ENCODE measurements at places on chromosomes 5 and 9. TPM values are rescaled to one million over a fixed set of nuclear protein-coding genes. Genes with fewer than 3 reads are reported as not detected.

Gene TUSC1
- polyA plus RNA-seq, result 9.5 TPM

Gene SLC46A2
- not detected for polyA plus RNA-seq

Gene ACOT12
- polyA plus RNA-seq, result not detected

Gene SMIM33
- polyA plus RNA-seq, result not detected

Gene GFI1B
- not detected for polyA plus RNA-seq

Gene FCN2
- not detected for polyA plus RNA-seq

Gene PTGDS
- not detected for polyA plus RNA-seq

GRCh38 chr5:142128675-142129208 is 20.2 kb downstream of the NDFIP1 start:
- no peak for DNase-seq

DNA sequence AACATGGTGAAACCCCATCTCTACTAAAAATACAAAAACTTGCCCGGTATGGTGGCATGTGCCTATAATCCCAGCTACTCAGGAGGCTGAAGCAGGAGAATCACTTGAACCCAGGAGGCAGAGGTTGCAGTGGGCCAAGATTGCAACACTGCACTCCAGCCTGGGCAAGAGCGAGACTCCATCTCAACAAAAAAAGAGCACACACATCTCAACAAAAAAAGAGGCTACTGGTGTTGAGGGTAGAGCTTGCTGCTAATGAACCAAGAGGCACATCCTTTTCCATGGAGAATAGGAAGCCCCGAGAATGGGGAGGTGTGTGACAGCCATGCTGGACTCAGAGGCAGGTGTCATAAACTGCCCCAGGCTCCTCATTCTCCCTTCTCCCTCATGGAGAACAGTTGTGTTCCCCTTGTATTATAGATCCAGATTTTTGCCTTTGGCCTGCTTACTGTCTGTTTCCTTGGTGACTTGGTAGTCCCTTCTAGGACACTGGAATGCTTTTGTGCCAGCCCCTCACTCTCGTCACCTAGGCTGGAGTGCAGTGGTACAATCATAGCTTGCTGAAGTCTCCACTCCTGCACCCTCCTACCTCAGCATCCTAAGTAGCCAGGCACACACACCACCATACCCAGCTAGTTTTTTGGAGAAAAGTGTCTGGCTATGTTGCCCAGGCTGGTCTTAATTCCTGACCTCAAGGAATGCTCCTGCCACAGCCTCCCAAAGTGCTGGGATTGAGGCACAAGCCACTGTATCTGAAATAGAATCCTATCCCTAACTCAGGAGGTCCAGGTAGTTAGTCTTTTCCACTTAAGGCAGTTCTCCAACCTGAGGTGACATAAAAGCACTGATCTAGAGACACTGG is 5.1 kb downstream of the RPL12 start:
- DNase-seq, result no peak

DNA sequence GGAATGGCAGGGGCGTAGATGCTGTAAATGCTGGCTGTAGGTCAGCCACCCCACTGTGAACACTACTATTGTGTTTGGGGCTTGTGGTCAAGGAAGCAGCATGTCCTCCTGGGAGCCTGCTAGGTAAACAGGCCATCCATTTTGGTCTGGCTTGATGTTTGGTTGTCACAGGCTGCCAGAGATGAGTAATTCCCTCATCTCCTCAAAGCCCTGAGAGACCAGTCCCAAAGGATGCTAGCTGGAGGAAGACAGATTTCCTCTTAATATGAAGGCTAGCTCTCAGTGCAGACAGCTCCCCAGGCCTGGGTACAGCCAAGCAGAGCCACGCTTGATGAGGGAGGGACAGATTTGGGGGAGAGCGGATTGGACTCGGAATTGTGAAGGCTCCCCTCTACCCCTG is 72.5 kb upstream of the MAP1B start:
- DNase-seq, result no peak

GRCh38 chr5:171721464-171721863 is 64.2 kb upstream of the SMIM23 start:
- peak; percentile 17 for DNase-seq

- DNase-seq, result no peak
Measured at GRCh38 chr9:8542537-8542936, 743.0 kb upstream of the DMAC1 start.

DNA sequence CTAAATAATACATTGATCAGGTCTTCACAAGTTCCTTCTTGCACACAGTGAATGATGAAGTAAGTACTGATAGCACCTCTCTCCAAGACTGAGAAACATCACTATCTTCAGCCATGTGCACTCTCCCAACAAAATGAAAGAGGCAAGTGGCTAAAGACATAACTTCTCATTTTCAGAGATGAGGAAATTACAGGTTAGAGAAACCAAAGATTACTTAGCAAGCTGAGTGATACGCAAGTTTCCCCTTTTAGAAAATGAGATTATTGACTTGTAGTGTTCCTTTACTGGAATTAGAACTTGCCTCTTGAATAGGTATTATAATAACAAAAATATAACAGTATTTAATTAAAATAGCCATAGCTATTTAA is 21.6 kb downstream of the CEMIP2 start:
- no peak for DNase-seq

- peak; percentile 46 for DNase-seq
Measured at GRCh38 chr9:74570879-74571512, 73.9 kb downstream of the RORB start.

- DNase-seq, result no peak
Measured at GRCh38 chr9:108099854-108100253, 610.3 kb upstream of the KLF4 start.

DNA sequence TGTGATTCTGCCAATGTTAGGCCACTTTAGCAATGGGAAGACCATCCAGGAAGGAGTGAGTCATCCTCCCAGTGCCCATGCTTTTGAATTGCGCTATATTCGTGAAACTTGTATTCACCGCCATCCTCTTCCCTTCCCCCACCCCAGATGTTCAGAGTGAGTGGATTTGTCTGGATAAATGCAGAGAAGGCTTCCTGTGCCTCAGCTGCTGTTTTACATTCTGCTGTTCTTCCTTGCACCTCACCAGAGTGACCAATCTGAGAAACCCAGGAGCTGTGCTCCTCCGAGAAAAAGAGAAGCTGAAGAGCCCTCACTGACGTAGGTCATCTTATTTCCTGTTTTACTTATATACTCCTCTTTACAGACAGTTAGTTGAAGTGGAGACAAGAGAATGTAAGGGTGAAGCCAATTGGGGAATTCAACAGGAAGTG is 24.6 kb upstream of the SVEP1 start:
- DNase-seq, result peak; percentile 9

DNA sequence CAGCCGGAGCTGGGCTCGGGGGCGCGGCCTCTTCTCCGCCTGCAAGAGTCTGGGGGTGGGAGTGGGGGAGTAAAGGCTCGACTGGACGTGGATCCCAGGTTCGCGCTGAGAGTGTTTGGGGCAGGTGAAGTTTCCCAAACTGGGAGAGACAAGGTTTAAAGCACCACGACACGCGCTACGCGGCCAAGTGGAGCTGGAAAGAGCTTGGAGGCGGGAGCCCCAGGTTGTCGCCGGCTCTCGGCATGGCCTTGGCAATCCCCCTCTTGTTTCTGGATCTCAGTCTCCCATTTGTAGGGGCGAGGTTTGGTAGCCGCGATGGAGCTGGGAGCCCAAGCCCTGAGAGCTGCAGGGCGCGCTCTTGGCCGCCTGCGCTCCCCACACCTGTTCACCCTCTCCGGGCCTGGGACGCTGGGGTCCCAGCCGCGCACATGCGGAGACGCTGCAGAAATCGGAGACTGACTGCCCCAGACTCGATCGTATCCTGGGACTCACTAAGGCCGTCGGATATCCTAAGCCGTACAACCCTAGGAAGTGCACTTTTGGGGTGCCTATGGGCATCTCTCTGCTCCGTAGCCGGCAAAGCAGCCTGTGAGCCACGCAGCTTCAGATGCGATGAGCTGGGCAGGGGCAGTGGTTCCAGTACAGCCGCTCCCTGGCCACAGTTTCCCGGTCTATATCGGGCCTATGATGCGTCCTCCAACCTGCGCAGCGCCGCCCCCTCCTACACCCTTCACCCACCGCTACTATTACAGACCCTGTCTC is 937 bp downstream of the TMOD1 start:
- no peak for DNase-seq

- no peak for DNase-seq
Measured at GRCh38 chr9:120109242-120109641, 470.7 kb downstream of the CDK5RAP2 start.

DNA sequence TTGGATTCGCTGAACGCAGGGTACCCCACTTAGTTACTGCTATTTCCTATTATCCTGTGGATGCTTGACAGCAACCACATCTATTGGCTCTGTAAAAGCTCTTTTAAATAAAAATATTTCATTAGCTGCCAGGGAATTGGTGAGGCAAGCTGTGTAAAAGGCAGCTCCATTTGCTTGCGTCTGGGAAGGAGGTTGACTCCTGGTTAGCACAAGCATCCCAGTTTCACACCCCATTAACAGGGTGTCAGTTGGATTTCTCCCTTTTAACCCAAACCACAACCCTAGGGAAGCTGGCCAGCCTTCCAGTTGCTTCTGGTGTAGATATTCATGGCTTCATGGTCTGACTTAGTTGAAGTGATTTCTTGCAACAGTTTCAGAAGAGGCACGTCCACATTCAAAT is 151.0 kb downstream of the GPBP1 start:
- no peak for DNase-seq

DNA sequence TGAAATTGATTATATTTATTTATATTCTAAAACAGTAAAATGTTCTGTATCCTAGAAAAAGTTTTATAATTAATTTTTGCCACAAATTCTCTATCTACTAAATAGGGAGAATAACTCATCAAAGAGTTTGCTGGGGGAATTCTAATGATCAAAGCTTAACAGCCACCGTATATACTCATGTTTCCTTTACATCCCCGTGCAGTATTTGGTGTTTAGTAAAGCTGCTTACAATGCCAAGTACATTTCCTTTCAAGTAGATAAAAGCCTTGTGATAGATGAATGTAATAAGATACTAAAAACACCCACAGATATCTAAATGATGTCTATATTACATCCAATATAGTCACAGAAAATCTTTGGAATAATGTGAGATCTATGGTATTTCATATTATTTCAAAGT is 312.2 kb downstream of the HCN1 start:
- peak; percentile 35 for DNase-seq

GRCh38 chr5:169200125-169200778 is 100.7 kb downstream of the SLIT3 start:
- no peak for DNase-seq

DNA sequence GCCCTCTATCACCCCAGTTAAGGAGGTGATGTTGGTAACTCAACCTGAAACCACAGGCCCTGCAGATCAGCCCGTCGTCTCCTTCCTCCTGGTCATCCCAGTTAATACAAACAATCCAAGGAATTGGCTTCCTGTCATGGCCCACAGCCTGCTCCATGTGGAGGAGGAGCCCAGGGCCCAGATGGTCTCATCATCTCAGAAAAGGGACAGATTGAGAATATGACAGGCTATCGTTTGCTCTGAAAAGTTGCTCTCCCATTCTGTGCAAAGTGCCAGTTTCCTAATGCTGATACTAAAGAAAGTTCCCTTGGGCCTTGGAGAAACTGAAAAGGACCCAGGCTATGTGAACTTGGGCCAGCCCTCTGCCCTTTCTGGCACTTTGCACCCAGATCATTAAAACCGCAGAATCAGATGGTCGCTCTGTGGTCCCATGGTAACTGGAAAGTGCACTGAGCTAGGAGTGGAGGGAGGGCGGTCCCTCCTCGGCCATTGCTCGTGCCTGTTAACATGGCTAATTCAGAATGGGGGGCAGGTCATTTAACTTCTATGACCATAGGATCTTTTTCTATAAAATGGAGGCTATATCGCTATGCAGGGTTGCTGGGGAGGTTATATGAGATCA is 675 bp upstream of the SPAAR start:
- no peak for DNase-seq

DNA sequence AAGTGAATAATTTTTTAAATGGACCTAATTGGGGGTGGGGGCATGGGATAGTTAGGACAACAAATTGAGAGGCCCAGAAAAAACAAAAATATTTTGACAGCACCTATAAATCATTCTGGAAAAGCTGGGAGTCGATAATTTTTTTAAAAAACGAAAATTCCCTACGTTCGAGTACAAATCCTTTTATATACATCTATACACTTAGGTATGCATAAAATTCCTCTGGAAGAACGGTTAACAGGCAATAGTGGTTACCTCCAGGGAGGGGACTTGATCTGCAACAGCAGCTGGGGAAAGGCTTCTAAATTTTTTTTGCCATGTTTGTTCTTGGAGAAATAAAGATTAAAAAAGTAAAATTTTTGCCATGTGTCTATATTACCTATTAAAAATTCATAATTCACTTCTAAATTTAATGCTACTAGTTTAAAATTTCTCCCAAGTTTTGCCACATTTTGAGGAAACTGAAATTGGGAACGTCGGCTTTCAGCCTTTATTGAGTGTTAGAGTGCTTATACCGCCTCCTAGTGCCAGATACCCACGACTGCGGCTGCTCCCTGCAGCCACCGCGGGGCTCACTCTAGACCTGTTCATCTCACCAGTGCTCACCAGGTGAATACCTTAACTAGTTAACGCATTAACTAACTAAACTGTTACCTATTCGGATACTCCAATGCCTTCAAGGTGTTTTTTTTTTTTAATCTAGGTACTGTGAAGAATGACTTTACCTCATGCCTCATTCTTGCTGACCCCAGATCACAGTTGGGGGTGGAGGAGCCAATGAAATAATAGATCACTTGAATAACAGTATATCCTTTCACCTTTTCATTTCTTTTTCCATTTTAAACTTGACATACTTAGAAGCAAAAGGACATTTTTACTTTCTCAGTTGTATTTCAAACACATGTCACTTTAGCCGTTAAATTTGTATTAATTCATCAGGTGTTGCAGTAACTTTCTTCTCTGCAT is 1.8 kb upstream of the BHMT start:
- no peak for DNase-seq

Data from endothelial cell of umbilical vein (primary cell).